Activated CD8-positive, alpha-beta T cell treated with anti-CD3 and anti-CD28 coated beads for 36 hours (primary cell): ENCODE measurements at places on chromosomes 5 and 9.

GRCh38 chr5:169954786-169955185 is 25.5 kb downstream of the INSYN2B start:
- no peak for DNase-seq

- no peak for DNase-seq
Measured at GRCh38 chr5:39518516-39518915, 93.7 kb upstream of the DAB2 start.

GRCh38 chr9:81825846-81826516 is 102.2 kb upstream of the SPATA31D4 start:
- DNase-seq, result no peak

- no peak for DNase-seq
Measured at GRCh38 chr5:37823433-37824152, 16.2 kb downstream of the GDNF start.

GRCh38 chr5:73135429-73136054 is 15.2 kb downstream of the TMEM171 start:
- no peak for DNase-seq
